ENCODE measurements at places on chromosomes 12 and 14.

GRCh38 chr12:108835860-108836634 lies 21.3 kb downstream of the SSH1 start:
- DNase-seq: no peak

DNA sequence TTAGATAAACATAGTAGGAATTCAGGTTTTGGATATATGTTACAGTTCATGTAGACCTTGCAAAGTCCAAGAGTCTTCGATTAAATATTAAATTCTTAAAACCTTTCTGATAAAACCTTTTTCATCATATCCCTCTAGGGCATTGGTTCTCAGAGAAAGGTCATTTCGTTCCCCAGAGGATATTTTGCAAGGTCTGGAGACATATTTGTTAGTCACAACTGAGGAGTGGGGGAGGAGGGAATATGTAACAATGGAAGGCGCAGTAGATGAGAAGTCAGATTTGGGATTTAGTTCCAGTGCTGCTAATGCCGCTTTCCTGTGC lies 5.3 kb downstream of the TMEM253 start:
- no peak for DNase-seq

GRCh38 chr12:54991991-54992375 lies 7.4 kb upstream of the TESPA1 start:
- DNase-seq: no peak

DNA sequence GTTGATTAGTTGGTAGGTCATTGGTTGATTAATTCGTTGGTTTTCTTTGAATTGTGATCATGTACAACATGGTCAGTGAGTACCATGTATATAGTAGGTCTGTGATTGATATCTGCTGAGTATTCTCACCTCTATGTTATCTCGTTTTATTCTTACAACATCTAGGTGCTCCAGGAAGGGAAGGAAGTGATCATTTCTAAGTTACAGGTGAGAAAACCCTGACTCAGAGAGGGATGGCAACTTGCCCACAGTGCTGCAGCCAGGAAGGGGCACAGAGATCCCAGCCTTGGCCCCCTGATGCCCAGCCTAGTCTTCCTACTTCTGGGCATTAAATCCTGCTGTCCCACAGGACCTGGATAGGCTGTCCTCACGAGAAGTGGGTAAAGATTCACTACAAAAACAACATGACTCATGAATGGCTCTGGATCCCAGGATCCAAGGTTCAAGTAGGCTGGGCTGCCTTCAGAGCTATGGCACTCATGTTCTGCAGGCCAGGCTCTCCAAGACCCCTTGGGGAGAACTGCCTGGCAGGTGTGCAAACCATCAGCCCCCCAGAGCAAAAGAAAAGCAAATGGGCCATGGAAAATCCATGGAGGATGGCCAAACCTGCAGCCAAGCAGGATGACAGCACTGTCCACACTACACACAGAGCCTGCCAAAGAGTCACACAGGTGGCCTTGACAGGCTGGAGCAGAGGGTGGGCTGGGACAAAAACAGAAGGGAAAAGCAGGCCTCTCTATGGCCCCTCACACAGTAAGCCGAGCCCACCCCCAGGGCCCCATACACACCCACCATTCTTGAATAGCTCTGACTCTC lies 146.2 kb downstream of the BCL11B start:
- DNase-seq: no peak

- no peak for DNase-seq
Measured at GRCh38 chr12:59787610-59788009, 191.8 kb downstream of the SLC16A7 start.

DNA sequence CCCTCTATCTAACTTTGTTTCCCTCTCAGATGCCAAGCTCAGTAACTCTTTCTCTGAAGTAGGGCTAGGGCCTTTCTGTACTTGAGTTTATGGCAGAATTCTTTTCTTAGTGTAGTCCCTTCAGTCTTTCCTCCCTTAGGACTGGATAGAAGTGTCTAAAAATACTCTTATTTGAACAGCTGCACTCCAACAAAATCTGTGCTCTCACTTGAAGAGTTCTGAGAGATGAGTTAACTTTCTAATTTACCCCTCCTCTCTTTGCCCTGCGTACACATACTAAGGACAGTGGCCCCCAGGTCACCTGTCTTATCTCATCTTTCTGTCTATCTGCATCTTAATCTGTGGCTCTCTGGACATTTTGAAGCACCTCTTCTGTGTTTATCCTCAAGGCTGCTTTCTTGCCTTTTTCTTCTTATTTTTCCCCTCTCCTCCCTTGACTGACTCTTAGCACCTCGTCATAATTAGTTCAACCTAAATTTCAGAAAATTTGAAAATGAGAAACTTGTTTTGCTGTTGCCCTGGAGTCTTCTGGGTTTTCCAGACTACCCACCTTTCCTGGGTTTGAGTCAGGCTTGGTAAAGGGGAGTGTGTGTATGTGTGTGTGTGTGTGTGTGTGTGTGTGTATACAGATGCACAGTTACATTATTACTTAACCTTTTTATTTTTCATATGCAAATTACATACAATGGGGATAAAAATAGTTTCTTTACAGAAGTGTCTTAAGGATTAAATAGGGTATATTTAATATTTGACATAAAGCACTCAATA lies 23.9 kb downstream of the NCKAP1L start:
- peak; percentile 62 for DNase-seq

GRCh38 chr12:133202493-133203343 lies 21.4 kb downstream of the ZNF268 start:
- no peak for DNase-seq

DNA sequence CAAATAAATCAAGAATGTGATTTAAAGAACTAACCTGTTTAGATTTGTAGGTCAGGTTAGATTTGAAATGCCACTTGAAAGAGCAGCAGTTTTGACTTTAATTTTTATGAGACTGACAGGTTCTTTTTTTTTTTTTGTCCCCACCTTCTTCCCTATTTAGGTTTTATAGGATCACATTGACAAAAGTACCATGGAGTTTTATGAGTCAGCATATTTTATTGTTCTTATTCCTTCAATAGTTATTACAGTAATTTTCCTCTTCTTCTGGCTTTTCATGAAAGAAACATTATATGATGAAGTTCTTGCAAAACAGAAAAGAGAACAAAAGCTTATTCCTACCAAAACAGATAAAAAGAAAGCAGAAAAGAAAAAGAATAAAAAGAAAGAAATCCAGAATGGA lies 31.9 kb downstream of the KTN1 start:
- DNase-seq: no peak

DNA sequence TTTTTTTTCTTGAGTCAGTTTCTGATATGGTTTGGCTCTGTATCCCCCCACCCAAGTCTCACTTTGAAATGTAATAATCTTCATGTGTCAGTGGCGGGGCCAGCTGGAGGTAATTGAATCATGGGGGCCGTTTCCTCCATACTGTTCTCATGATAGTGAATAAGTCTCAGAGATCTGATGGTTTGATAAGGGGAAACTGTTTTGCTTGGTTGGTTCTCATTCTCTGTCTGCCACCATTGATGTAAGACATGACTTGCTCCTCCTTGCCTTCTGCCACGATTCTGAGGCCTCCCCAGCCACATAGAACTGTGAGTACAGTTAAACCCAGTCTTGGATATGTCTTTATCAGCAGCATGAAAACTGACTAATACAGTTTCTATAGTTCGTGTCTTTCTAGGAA lies 42.9 kb downstream of the WNK1 start:
- DNase-seq: peak; percentile 81

DNA sequence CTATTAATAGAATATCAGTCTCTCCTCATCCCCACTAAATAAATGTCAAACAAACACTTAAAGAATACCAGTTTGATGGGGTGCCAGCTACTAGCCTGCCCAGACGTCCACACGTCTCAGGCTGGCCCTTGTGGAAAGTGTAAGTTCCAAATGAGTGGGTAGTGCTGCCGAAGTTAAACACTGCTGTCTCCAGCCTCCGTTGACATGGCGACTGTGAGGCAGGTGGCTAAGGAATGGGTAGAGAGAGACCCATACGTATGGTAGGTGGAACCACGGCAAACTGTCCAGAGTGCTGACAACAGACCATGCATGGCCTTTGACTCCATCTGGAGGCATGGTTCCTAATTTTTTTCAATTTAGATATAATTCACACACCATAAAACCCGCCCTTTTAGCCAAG lies 37.9 kb downstream of the PITPNM2 start:
- no peak for DNase-seq
